ENCODE measurements at places on chromosomes 6 and 20. TPM values are rescaled to one million over a fixed set of nuclear protein-coding genes. Genes with fewer than 3 reads are reported as not detected.

Gene PTK6
- 25.8 TPM for total RNA-seq

Gene AK9
- total RNA-seq, result 8.1 TPM

Gene MAS1
- total RNA-seq, result 0.49 TPM

Gene COL19A1
- 0.49 TPM for total RNA-seq

Gene RALGAPA2
- total RNA-seq, result 31.9 TPM

Gene SLC22A2
- total RNA-seq, result not detected

Gene LTB
- 5.4 TPM for total RNA-seq

Gene CYP39A1
- total RNA-seq, result 5.4 TPM

Gene IMPG1
- total RNA-seq, result not detected

GRCh38 chr6:119193707-119194106 is 115.2 kb upstream of the FAM184A start:
- no peaks in the 10 kb centered on the region for H3K36me3 ChIP-seq
- H3K4me3 ChIP-seq, result no peak overlapping the region
- H3K4me1 ChIP-seq, result no peaks in the 10 kb centered on the region
- DNase-seq, result no peak
- H3K27me3 ChIP-seq, result no peaks in the 10 kb centered on the region

GRCh38 chr6:5453546-5453945 is 192.2 kb downstream of the FARS2 start:
- no peak for DNase-seq
- no peaks in the 10 kb centered on the region for H3K27me3 ChIP-seq
- H3K27ac ChIP-seq, result no peak overlapping the region
- H3K4me3 ChIP-seq, result no peak overlapping the region

DNA sequence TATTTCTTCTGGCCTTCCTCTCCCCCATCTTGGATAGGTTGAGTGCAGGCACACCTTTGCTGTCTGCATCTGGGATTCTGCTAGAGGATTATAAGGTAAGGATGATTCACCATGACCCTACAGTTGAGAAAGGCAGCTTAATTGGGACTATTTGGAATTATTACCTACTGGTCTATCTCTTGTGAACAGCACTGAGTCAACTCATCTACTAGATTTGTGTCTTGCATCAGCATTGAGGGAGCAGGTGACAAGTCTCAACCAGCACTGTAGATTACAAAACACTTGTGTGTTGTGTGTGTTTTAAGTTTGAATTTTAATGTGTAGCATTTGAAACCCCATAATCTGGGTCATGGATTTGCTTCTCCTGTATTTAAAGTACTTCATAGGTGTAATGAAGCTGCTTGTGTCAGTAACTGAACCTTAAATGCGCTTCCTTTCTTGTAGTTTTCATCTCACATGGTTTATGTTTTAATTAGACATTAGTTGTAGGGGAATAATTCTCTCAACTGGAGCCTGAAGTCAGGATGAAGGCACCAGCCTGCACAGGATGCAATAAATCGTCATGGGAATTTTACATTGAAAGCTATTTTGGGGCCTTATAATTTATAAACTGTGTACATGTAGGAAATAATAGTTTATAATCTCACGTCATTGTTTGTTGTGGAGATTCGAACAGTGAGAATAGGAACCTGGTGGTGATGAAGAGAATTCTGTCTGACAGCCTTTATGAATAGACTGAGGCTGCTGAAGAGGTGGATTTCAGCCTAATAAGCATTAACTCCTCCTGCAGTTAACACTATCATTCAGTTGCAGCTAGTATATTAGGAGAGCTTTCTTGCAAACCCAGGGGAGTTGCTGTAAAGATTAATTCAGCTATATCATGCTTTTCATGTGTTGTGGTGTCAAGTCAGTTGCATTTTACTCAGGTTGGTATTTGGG is 125.1 kb downstream of the JARID2 start:
- H3K27me3 ChIP-seq, result no peaks in the 10 kb centered on the region
- no peaks in the 10 kb centered on the region for H3K36me3 ChIP-seq
- H3K4me1 ChIP-seq, result peaks cover 60% of the 10 kb centered on the region
- no peak overlapping the region for H3K27ac ChIP-seq
- DNase-seq, result no peak
- H3K4me3 ChIP-seq, result no peak overlapping the region

DNA sequence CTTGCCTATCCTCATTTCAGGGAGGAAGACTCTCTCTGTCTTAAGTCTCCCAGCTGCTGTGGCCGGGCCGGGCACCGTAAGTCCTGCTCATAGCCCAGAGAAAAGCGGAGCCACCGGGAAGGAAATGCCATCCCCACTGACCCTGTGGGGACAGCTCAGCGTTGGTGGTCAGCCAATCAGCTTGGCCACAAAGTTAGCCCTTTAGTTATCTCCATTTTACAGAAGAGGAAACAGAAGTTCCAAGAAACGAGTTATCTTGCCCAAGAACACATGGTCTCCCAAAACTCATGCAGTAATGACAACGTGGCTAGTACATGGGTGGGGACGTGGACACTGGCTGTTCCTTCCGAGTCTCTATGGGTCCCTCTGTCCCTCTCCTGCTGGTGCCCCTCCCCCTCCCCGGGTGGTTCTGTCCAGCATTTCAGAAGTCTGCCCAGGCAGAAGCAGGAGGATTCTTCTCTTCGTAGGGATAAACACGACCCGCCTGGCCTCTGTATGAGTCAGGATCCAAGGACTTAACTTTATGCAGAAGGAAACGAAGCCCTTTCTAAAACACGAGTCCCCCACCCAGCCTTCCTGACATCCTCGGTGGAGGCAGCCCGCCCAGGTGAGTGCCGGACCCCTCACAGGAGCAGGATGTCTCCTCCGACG is 273.8 kb downstream of the CDH4 start:
- H3K36me3 ChIP-seq, result no peaks in the 10 kb centered on the region
- H3K27me3 ChIP-seq, result no peaks in the 10 kb centered on the region
- H3K4me1 ChIP-seq, result no peaks in the 10 kb centered on the region
- H3K27ac ChIP-seq, result no peak overlapping the region
- H3K4me3 ChIP-seq, result no peak overlapping the region

GRCh38 chr20:15618912-15619311 is 954.3 kb downstream of the KIF16B start:
- H3K4me3 ChIP-seq, result no peak overlapping the region
- no peaks in the 10 kb centered on the region for H3K27me3 ChIP-seq
- H3K36me3 ChIP-seq, result no peaks in the 10 kb centered on the region
- H3K4me1 ChIP-seq, result no peaks in the 10 kb centered on the region
- no peak overlapping the region for H3K27ac ChIP-seq
- DNase-seq, result no peak

DNA sequence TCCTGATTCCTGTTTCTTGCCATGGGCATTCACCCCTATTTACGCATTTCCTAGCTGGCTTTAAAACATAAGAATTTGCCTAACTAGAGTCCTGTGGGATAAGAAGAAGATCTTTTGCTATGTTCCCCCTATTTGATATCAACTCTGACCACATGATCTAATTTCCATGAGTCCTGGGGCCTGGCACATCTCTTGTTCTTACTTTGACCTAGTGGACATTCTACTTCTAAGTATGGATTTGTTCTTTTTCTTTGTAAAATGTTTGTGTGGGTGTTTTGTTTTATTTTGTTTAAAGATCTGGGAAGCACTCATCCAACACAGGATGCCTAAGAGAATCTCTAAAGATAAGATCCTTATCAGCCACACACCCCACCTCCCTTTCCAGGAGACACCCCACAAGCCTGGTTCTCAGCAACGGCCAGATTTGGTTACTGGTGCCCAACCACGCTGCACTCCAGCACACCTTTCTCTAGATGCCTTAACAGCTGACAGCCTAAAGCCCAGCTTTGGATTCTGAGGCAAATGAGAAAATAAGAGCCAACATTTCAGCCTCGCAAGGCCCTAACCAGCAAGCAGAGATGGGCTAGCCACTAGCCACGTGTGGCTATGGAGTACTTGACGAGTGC is 74.7 kb downstream of the SLC23A2 start:
- no peak for DNase-seq
- no peak overlapping the region for H3K4me3 ChIP-seq
- peaks cover 11% of the 10 kb centered on the region for H3K4me1 ChIP-seq
- H3K27me3 ChIP-seq, result no peaks in the 10 kb centered on the region
- H3K36me3 ChIP-seq, result no peaks in the 10 kb centered on the region

- DNase-seq, result no peak
- no peaks in the 10 kb centered on the region for H3K27me3 ChIP-seq
- H3K4me1 ChIP-seq, result peaks cover 16% of the 10 kb centered on the region
- no peaks in the 10 kb centered on the region for H3K36me3 ChIP-seq
Measured at GRCh38 chr20:36744243-36744642, 1.6 kb downstream of the NDRG3 start.

- no peaks in the 10 kb centered on the region for H3K36me3 ChIP-seq
- H3K4me1 ChIP-seq, result peaks cover 16% of the 10 kb centered on the region
- H3K27ac ChIP-seq, result no peak overlapping the region
- no peaks in the 10 kb centered on the region for H3K27me3 ChIP-seq
- H3K4me3 ChIP-seq, result no peak overlapping the region
- no peak for DNase-seq
Measured at GRCh38 chr6:168310945-168311344, 8.6 kb downstream of the DACT2 start.

DNA sequence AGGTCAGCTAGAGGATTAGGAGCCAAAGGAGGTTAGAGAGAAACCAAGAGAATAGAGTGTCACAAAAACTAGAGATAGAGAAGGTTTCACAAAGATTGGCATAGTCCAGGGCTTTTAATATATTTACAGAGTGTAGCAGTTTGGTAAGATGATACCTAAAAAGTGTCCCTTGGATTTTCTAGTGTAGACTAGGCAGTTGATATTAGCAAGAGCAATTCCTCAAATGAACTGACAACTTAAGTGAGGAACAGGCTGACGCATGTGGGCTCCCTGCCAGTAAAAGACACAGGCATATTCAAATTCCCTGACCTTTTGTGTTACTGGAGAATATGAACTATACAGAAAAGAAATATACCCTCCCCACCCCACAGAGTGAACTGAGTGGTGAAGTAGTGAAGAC is 40.1 kb downstream of the VTA1 start:
- no peaks in the 10 kb centered on the region for H3K27me3 ChIP-seq
- H3K36me3 ChIP-seq, result no peaks in the 10 kb centered on the region
- H3K27ac ChIP-seq, result no peak overlapping the region
- DNase-seq, result no peak

DNA sequence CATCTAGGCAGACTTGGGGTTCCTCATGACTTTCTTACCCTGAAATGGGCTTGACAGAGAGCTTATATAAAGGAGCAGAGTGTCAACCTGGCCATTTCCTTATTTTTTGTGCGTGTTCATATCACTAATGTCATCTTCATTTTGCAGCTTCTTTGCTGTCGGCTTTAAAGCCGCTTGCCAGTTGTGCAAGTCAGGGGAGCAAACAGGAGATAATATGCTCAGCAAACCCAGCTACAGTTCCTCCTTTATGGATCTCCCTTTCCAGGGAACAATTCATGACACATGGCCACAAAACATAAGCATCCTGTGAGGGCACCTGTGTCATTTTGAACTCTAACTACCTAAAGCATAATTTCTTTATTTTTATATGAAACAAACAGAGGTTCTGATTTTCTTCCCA is 6.5 kb upstream of the TUBB2B start:
- no peak overlapping the region for H3K4me3 ChIP-seq
- H3K4me1 ChIP-seq, result peaks cover 32% of the 10 kb centered on the region
- no peaks in the 10 kb centered on the region for H3K27me3 ChIP-seq
- no peak overlapping the region for H3K27ac ChIP-seq

GRCh38 chr6:13048113-13048512 is 280.2 kb downstream of the TBC1D7 start:
- no peaks in the 10 kb centered on the region for H3K27me3 ChIP-seq
- no peak for DNase-seq
- H3K27ac ChIP-seq, result no peak overlapping the region
- no peaks in the 10 kb centered on the region for H3K36me3 ChIP-seq
- no peak overlapping the region for H3K4me3 ChIP-seq
- H3K4me1 ChIP-seq, result no peaks in the 10 kb centered on the region

GRCh38 chr6:87779542-87779941 is 77.5 kb upstream of the AKIRIN2 start:
- H3K27ac ChIP-seq, result no peak overlapping the region
- no peaks in the 10 kb centered on the region for H3K36me3 ChIP-seq
- DNase-seq, result no peak
- H3K27me3 ChIP-seq, result no peaks in the 10 kb centered on the region
- H3K4me1 ChIP-seq, result no peaks in the 10 kb centered on the region

Data from vagina (tissue), 2 donors.